ENCODE measurements at places on chromosomes 12 and 14. TPM values are rescaled to one million over a fixed set of nuclear protein-coding genes. Genes with fewer than 3 reads are reported as not detected.

The PRKCH gene
- total RNA-seq, result 217 TPM

The CCDC63 gene
- not detected for total RNA-seq

The CAPRIN2 gene
- total RNA-seq, result 11.0 TPM

The ADAM21 gene
- not detected for total RNA-seq

The CSAD gene
- total RNA-seq, result 43.6 TPM

The RTN1 gene
- not detected for total RNA-seq

The SLC5A8 gene
- total RNA-seq, result not detected

The PIK3C2G gene
- not detected for total RNA-seq

The TMEM132C gene
- total RNA-seq, result not detected

The OR8S1 gene
- total RNA-seq, result not detected

The RNF212B gene
- total RNA-seq, result not detected

The MGP gene
- 0.25 TPM for total RNA-seq

The KRT71 gene
- total RNA-seq, result not detected

The MYF6 gene
- not detected for total RNA-seq

The RNFT2 gene
- 7.5 TPM for total RNA-seq

The OVCH1 gene
- not detected for total RNA-seq
